Thymus (tissue), 14 donors: ENCODE measurements at places on chromosomes 7 and 10. TPM values are rescaled to one million over a fixed set of nuclear protein-coding genes. Genes with fewer than 3 reads are reported as not detected.
A peak's percentile ranks its signal among the peaks of the same experiment; 100 is the strongest.

GRCh38 chr10:61076572-61077114 is 132.7 kb upstream of the RHOBTB1 start:
- no peaks in the 10 kb centered on the region for H3K36me3 ChIP-seq
- H3K27me3 ChIP-seq = no peaks in the 10 kb centered on the region
- no peak overlapping the region for H3K4me3 ChIP-seq
- no peaks in the 10 kb centered on the region for H3K4me1 ChIP-seq
- no peak for DNase-seq

DNA sequence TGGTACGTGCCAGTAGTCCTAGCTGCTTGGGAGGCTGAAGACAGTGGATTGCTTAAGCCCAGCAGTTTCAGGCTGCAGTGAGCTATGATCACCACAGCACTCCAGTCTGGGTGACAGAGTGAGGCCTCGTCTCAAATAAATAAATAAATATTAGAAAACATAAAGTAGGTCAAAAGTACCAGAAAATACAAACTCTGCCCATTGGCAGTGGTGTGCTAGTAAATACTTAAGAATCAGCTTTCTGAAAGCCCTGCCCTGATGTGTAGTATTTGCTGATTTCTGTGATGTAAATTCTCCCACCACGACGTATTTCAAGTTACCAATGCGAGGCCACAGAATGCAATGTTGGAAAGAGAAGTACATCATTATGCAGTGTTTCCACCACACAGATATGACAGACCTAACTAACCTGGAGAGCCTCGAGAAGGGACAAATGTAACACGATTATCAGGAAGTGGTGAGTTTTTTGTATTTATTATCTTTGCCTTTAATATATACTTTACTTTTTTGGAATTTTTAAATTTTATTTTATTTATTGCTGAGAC is 11.8 kb upstream of the MAP3K8 start:
- H3K4me1 ChIP-seq = peaks cover 15% of the 10 kb centered on the region
- H3K27ac ChIP-seq = no peak overlapping the region
- H3K4me3 ChIP-seq = no peak overlapping the region

GRCh38 chr7:884191-885003 is 8.0 kb downstream of the GET4 start:
- DNase-seq = no peak
- H3K27ac ChIP-seq = no peak overlapping the region
- H3K27me3 ChIP-seq = no peaks in the 10 kb centered on the region
- peaks cover 35% of the 10 kb centered on the region for H3K36me3 ChIP-seq
- no peaks in the 10 kb centered on the region for H3K4me1 ChIP-seq
- H3K4me3 ChIP-seq = no peak overlapping the region

- no peaks in the 10 kb centered on the region for H3K27me3 ChIP-seq
- H3K4me3 ChIP-seq = no peak overlapping the region
- H3K27ac ChIP-seq = no peak overlapping the region
These were observed 7.7 kb upstream of the HYCC1 start for GRCh38 chr7:23021596-23021995.

DNA sequence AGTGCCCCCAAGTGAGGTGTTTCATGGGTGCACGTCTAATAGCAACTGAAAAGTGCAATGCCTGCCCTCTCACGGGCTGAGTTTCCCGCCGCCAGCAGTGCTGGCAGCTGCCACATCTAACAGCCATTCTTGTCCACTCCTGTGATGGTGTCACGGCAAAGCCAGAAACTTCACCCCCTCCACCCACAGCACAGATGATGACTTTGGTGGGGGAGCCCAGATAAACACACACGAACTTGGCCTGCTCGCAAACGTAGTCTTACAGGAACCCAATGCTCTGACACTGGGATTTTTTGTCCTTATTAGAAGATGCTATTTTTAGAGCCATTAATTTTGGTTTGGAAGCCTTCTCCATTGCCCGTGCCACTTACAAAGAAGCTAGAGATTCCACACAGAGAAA is 26.7 kb downstream of the CPXM2 start:
- H3K36me3 ChIP-seq = no peaks in the 10 kb centered on the region
- DNase-seq = no peak
- H3K27me3 ChIP-seq = no peaks in the 10 kb centered on the region

- H3K27ac ChIP-seq = no peak overlapping the region
- no peaks in the 10 kb centered on the region for H3K36me3 ChIP-seq
- H3K4me3 ChIP-seq = no peak overlapping the region
- no peaks in the 10 kb centered on the region for H3K27me3 ChIP-seq
- no peak for DNase-seq
These were observed 13.5 kb downstream of the GCC1 start for GRCh38 chr7:127571741-127572505.

DNA sequence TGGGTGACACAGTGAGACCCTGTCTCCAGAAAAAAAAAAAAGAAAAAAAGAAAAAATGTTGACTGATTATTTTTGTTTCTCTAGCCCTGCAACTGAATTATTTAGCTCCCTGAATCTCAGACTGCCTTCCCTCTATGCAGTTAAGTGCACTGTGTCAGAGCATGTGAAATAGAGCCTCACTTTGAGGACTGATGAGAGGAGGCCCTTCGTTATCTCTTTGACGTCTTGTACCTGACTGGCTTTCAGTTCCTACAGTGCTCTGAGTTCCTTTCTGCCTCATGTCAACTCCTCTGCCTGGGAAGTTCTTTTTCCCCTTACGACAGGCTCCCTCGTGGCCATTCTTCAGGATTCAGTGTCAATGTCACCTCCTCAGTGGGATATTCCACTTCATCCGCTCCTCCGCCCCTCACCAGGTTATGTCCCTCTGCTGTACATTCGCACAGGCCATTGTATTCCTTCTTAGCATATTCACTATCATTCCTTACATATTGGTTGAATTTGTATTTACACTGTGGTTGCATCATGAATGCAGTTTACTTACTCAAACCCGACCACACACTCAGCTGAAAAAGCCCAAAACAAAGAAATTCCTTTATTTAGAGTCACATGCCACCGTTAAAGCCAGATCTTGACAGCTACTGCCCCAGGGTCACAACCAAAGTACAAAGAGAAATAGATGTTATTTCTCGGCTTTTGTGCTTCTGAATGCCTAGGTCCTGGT is 18.1 kb upstream of the CAMK2G start:
- H3K27ac ChIP-seq = no peak overlapping the region
- H3K36me3 ChIP-seq = no peaks in the 10 kb centered on the region
- no peak for DNase-seq
- no peaks in the 10 kb centered on the region for H3K4me1 ChIP-seq

DNA sequence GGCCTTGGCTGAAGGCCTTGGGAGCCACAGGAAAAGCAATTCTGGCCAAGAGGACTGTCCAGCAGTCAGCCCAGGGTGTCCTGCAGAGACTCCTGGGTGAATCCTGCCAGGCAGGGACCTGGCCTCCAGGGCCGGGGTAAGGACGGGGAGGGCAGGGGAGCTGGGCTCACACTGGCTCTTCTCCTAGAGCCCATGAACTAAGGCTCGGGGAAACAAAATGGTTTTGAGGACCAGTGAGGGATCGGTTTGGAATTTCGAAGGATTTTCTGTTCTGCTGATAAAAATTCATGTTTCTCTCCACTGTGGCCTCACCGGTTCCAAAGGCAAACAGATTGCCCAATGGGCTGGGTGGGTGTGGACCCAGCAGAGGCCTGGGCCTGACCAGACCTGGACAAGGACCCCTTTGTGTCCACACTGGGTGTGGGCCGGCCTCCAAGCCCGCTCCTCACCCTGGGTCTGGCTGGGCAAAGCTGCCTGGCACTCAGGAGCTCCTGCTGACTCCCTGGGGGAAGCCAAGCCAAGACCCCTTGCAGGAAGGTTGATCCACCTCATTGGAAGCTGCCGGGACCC is 27.3 kb downstream of the FAM20C start:
- DNase-seq = no peak
- no peak overlapping the region for H3K27ac ChIP-seq
- no peaks in the 10 kb centered on the region for H3K27me3 ChIP-seq
- no peak overlapping the region for H3K4me3 ChIP-seq

GRCh38 chr10:30736685-30737232 is 107.2 kb upstream of the LYZL2 start:
- H3K36me3 ChIP-seq = no peaks in the 10 kb centered on the region
- no peaks in the 10 kb centered on the region for H3K4me1 ChIP-seq
- no peak overlapping the region for H3K4me3 ChIP-seq
- no peaks in the 10 kb centered on the region for H3K27me3 ChIP-seq
- no peak overlapping the region for H3K27ac ChIP-seq

DNA sequence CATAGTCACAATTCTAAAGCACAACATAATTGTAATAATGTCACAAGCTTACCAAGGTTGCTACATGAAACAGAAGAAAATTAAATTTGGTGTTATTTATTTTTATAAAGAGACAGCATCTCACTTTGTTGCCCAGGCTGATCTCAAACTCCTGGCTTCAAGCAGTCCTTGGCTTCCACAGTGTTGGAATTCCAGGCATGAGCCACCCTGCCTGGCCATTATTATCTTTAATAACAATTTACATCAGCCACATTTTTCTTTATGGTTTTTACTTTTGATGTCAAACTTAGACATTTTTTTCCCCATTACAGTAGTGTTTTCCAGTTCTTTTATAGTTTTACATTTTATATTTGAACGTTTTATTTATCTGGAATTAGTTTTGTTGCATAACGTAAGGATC is 46.7 kb downstream of the BMPR1A start:
- H3K36me3 ChIP-seq = no peaks in the 10 kb centered on the region
- DNase-seq = no peak
- H3K27me3 ChIP-seq = peaks cover 2% of the 10 kb centered on the region
- H3K4me1 ChIP-seq = no peaks in the 10 kb centered on the region

GRCh38 chr10:130568246-130568645 is 432.1 kb downstream of the GLRX3 start:
- no peaks in the 10 kb centered on the region for H3K36me3 ChIP-seq
- H3K4me1 ChIP-seq = no peaks in the 10 kb centered on the region
- no peak for DNase-seq

- H3K4me3 ChIP-seq = peak overlapping the region; percentile 98
- no peaks in the 10 kb centered on the region for H3K27me3 ChIP-seq
- peaks cover 5% of the 10 kb centered on the region for H3K4me1 ChIP-seq
- DNase-seq = no peak
- H3K27ac ChIP-seq = peak overlapping the region; percentile 95
- H3K36me3 ChIP-seq = no peaks in the 10 kb centered on the region
These were observed 675 bp upstream of the ATE1 start for GRCh38 chr10:121928528-121928884.

GRCh38 chr10:122847782-122848604 is 2.3 kb upstream of the CUZD1 start:
- no peak for DNase-seq
- H3K36me3 ChIP-seq = no peaks in the 10 kb centered on the region
- peak overlapping the region; percentile 11 for H3K27ac ChIP-seq
- H3K4me1 ChIP-seq = peaks cover 14% of the 10 kb centered on the region
- H3K4me3 ChIP-seq = no peak overlapping the region

GRCh38 chr7:45402480-45403218 is 171.5 kb upstream of the ADCY1 start:
- no peak overlapping the region for H3K4me3 ChIP-seq
- no peaks in the 10 kb centered on the region for H3K36me3 ChIP-seq
- H3K27me3 ChIP-seq = no peaks in the 10 kb centered on the region
- no peak for DNase-seq
- H3K4me1 ChIP-seq = no peaks in the 10 kb centered on the region

DNA sequence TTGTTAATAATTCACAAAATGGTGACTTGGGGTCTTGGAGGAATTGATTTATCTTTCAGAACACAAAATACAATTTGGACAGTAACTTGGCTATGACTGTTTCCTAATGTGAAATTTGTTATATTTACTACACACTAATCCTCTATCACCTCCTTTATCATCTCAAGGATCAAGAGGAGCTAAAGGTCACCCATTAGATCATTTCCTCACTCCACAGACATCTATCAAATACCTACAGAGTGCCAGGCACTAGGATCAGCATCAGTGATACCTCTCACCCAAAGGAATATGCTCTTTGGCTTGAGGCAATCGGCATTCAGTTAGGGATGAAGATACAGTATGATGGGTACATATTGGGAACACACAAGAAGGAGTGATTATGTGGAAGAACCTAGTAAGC is 132.1 kb downstream of the INHBA start:
- no peaks in the 10 kb centered on the region for H3K27me3 ChIP-seq
- H3K4me1 ChIP-seq = no peaks in the 10 kb centered on the region
- H3K36me3 ChIP-seq = no peaks in the 10 kb centered on the region
- H3K27ac ChIP-seq = no peak overlapping the region
- H3K4me3 ChIP-seq = no peak overlapping the region
- no peak for DNase-seq

- DNase-seq = no peak
- H3K4me3 ChIP-seq = no peak overlapping the region
- H3K27ac ChIP-seq = no peak overlapping the region
- no peaks in the 10 kb centered on the region for H3K36me3 ChIP-seq
These were observed 2.8 kb downstream of the JAKMIP3 start for GRCh38 chr10:132068431-132069121.

- peak overlapping the region; percentile 57 for H3K27ac ChIP-seq
- H3K4me1 ChIP-seq = peaks cover 10% of the 10 kb centered on the region
- no peaks in the 10 kb centered on the region for H3K27me3 ChIP-seq
- DNase-seq = no peak
- no peak overlapping the region for H3K4me3 ChIP-seq
These were observed 7.1 kb downstream of the MMRN2 start for GRCh38 chr10:86950349-86950748.

- DNase-seq = no peak
- H3K27ac ChIP-seq = no peak overlapping the region
- H3K4me1 ChIP-seq = no peaks in the 10 kb centered on the region
These were observed 36.9 kb downstream of the CAPZA2 start for GRCh38 chr7:116899308-116899707.

DNA sequence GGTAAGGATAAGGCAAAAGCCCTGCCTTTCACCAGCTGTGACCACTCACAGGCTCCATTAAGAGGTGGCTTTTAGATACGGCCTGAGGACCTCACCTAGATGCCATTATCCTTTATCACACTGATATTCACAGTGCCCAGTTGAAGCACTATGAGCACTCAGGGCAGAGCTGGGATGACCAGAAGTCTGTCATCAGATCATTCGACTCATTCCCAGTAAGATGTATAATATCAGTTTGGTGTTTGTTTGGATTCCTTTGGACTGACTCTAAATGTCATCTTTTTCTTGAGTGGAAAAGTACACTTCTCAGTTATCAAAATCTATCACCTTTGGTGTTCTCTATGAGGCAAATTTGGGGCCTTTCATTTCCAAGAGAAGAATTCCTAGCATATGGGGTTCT is 18.7 kb downstream of the CCDC136 start:
- H3K27ac ChIP-seq = no peak overlapping the region
- peaks cover 7% of the 10 kb centered on the region for H3K36me3 ChIP-seq
- no peak for DNase-seq
- no peaks in the 10 kb centered on the region for H3K4me1 ChIP-seq
- H3K4me3 ChIP-seq = no peak overlapping the region

- H3K27ac ChIP-seq = peak overlapping the region; percentile 40
- no peak overlapping the region for H3K4me3 ChIP-seq
- H3K36me3 ChIP-seq = no peaks in the 10 kb centered on the region
These were observed 32.4 kb downstream of the CCSER2 start for GRCh38 chr10:84360637-84361365.

- H3K4me1 ChIP-seq = no peaks in the 10 kb centered on the region
- H3K27ac ChIP-seq = no peak within 1 kb of the TSS
- no peak within 1 kb of the TSS for H3K4me3 ChIP-seq
These were observed at the start of gene KCNMA1 for GRCh38 chr10:77637532-77638320. KCNMA1 (minus strand) TSS chr10:77637808.

GRCh38 chr7:2843711-2844152 is 376 bp downstream of the GNA12 start:
- no peaks in the 10 kb centered on the region for H3K36me3 ChIP-seq
- peak overlapping the region; percentile 39 for H3K4me3 ChIP-seq
- no peaks in the 10 kb centered on the region for H3K27me3 ChIP-seq
- peaks cover 14% of the 10 kb centered on the region for H3K4me1 ChIP-seq
- DNase-seq = no peak
- H3K27ac ChIP-seq = no peak overlapping the region

The TRIM8 gene
- 65.5 TPM for polyA plus RNA-seq

The OR2A2 gene
- polyA plus RNA-seq = not detected

The RGR gene
- polyA plus RNA-seq = 0.18 TPM

The TMEM213 gene
- polyA plus RNA-seq = 0.25 TPM

The TPK1 gene
- 7.4 TPM for polyA plus RNA-seq

The ADRB1 gene
- polyA plus RNA-seq = 0.62 TPM

The NEURL1 gene
- polyA plus RNA-seq = 3.0 TPM

The MAT1A gene
- 0.46 TPM for polyA plus RNA-seq

The SNCG gene
- 69.4 TPM for polyA plus RNA-seq

The CCDC3 gene
- 52.4 TPM for polyA plus RNA-seq
